Activated naive CD4-positive, alpha-beta T cell treated with anti-CD3 and anti-CD28 coated beads, Interleukin-2, amount 50 U/mL, for 16 hours (primary cell): ENCODE measurements at places on chromosomes 6 and 20.

DNA sequence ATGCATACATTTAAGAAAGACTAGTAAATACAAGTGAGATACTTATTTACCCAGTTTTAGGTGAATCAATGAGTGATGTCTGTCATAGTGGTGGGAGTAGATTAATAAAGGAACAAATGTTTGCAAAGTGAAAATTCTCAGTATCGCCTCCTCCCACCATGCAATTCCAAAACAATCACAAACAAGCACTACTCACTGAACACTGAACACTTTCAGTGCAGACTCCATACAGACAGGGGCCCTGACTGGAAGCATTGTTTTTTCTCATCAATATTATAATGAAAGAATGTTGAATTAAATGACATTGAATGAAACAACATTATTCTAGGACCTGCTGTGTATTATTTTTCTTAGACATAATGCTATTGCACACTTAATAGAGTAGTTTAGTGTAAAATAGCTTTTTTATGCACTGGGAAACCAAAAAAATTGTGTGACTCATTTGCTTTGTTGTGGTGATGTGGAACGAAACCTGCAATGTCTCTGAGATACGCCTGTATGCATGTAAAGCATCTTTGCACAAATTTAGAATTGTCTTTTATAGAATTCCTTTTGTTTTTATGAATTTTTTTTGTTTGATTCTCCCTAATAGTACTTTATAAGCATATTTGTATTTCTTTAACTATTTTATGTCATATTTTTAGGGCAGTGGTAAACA, 317.5 kb downstream of the UTRN start:
- DNase-seq, result no peak

- DNase-seq, result no peak
Observed at GRCh38 chr6:107642861-107643328, 153.0 kb downstream of the SOBP start.

GRCh38 chr20:62171245-62171644, 11.6 kb upstream of the MTG2 start:
- DNase-seq, result no peak

- no peak for DNase-seq
Observed at GRCh38 chr20:47597090-47597489, 95.4 kb downstream of the NCOA3 start.

GRCh38 chr20:32536851-32537656, 48.1 kb downstream of the NOL4L start:
- peak; percentile 53 for DNase-seq

DNA sequence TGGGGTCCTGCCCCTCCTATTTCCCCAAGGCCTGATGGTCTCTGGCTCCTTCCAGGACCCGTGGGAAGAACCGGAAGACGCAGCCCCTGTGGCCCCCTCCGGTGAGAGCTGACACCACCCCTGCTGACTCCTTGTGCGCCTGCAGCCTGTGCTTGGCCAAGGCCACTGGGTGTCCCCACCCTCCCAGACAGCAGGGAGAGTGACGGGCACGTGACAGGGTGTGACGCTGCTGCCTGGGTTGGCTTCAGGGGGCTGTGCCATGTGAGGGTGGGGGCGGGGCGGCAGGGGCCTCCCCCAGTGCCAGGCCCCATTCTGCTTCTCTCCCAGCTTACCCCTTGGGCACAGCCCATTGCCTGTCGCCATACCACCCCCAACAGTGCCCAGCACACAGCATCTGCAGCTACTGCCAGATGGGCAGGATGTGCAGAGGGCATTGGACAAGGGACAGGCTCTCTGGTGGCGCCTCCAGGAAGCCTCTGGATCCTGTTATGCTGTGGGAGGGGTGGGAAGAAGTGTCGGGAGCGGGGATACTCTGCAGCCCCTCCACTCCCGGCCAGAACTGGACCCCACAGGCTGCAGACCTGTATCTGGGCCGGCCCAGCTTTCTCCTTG, 2.9 kb downstream of the BIRC7 start:
- no peak for DNase-seq

GRCh38 chr6:23659125-23659524, 466.9 kb upstream of the NRSN1 start:
- no peak for DNase-seq

DNA sequence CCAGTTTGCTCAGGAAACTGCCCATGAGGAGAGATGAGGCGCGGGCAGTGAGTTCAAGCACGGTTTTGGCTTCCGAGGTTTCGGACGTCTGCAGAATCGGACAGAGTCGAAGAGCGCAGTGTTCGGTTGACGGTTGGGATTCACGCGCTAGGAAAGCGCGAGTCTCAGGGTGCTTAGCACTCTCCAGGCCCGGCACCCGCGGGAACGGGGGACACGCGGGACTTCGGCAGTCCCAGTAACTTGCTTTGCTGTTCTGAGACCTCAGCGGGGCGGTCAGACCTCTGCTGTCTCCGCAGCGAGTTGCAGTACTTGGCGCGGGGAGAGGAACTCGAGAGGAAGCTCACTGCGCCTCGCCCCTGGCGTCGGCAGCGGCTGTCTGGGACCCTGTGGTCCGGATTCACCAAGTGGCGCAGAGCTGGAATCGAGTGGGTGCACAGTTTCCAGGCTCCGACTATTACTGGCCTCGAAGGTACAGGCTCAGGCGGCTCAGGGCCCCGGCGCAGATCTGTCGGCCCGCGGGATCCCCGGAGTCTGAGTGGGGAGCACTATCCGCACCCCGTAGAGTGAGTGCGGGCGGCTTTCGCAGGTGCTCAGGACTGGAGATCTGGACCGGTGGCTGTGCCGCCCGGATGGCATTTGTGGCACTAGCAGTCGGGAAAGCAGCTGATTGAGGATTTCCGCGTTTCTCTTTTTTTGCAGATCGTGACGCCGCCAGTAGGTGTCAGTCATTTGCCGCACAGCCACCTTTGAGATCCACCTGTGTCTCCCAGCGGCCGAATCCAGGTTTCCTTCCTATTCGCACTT, at the start of gene POM121L2:
Gene POM121L2, minus strand, starts transcription at position 128 of the 804 bp plus-strand sequence. Its CDS starts 103 bp downstream, at position 25.
- DNase-seq, result peak; percentile 62

- no peak for DNase-seq
Observed at GRCh38 chr6:158050955-158051354, 69.3 kb downstream of the SYNJ2 start.

DNA sequence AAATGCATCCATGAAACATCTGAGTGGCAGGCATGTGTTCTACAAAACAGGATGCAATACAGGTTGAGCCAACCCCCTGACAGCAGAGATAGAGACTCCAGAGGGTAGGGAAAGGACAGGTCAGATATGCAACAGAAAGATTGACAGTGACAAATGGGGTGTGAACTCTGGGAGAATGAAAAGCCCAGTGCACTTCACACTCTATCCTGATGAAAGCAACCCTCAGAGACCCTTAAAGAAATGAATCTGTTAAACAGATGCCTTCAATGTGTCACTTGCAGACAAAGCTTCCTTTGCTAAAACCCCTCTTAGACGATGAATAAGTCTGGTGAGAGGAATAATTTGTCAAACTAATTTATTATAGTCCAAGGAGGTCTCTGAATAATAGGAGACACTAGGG, 89.9 kb downstream of the RFPL4B start:
- DNase-seq, result no peak

DNA sequence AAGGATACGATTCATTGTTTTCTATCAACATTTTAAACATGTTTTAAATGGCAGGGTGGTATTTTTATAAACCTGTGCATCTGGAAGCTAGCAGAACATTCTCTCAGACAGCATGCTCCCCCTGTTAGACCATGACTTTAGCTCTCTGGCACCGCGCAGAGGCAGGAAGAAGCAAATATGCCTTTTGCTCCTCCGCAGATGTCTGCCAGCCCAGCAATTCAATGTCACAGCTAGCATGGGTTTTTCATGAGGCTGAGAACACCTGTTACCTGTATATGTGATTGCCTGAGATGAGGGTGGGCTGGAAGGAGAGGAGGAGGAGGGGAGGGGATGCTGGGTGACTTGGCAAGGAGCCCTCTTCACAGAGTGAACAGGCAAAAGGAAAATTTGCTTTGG, 6.7 kb downstream of the MTCH1 start:
- DNase-seq, result no peak

DNA sequence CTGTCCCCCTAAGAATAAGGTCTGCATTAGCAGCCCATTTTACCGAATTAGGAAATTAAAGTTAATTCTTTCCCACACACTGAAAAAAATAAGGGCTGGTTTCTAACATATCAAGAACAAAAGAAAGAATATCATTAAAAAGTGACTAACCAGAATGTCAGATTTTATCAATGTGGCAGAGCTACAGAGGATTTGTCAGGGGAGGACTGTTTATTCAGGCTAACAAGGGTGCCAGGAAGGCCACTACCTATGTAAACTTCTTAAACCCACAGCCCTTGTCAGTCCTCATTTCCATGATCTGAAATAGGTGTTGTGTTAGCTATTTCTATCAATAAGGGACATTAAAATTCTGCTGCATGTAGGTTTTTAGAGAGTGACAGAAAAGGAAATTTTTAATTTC, 76.4 kb downstream of the BACH2 start:
- DNase-seq, result no peak

- DNase-seq, result no peak
Observed at GRCh38 chr20:18052856-18053255, 4.9 kb downstream of the OVOL2 start.

DNA sequence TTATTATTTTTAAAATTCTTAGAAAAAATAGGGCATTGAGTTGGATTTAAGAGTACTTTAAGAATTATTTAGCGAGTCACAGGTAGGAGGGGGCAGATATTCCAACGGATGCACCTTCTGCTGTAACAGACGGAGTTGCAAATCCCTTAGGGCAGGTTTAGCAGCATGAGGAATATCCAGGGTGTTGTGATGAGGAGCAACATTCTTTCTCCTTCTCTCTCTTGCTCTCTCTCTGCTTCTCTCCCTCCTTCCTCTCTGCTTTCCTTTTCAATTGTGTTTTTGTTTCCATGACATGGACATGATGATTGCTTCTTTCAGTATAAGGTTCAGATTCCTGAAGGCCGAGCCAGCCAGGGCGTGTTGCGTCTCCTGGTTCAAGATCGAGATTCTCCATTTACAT, 28.9 kb downstream of the CDH26 start:
- DNase-seq, result no peak

GRCh38 chr6:18684343-18684742, 297.2 kb downstream of the RNF144B start:
- no peak for DNase-seq

GRCh38 chr6:146578054-146578453, 20.7 kb upstream of the ADGB start:
- no peak for DNase-seq

DNA sequence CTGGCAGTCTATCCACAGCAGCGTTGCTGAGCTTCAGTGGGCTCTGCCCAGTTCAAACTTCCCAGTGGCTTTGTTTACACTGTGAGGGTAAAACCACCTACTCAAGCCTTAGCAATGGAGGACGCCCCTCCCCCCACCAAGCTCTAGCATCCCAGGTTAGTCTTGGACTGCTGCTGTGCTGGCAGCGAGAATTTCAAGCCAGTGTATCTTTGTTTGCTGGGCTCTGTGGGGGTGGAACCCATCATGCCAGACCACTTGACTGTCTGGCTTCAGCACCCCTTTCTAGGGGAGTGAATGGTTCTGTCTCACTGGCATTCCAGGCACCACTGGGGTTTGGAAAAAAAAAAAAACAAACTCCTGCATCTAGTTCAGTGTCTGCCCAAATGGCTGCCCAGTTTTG, 249.7 kb upstream of the SYNCRIP start:
- no peak for DNase-seq

- no peak for DNase-seq
Observed at GRCh38 chr6:42378536-42378935, 73.2 kb downstream of the TRERF1 start.

DNA sequence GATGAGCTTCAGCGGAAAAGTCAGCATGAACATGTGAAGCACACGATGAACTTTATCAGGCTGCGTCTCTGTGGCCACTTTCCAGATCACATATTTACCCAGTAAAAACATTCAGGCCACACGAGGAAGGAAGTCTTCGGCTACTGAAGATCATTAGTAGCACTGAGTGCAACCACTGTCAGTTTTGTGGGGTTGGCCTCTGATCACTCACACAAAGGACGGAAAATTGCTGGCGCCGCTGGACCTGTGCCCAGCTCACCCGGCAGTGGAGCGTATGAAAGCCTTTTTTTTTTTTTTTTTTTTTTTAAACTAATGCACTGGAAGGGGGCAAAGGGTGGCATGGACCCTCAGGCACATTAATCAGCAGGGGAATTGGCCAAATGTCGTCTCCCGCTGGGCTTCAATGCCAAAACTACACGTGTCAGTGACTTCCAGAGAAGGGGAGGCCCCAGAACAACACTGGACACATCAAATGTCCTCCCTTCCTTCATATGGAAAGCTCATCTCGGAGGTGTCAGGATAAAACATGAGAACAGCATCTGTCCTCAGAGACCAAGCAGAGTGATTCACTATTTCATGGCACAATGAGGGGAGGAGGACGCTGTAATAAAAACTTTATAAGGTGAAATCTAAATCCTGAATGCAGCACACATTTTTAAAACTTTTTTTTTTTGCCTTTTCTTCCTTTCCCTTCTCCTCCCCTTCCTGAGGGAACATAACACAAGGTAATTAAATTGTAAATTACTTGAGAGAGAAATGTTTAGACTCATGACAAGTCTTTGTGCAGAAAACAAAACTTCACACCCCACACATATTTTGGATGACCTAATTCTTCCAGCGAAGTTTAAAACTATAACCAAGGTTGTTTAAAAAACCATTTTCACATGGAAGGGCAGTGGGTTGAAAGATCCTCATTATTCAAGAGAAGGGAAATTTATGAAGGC, 223.4 kb downstream of the FOXC1 start:
- no peak for DNase-seq
